ENCODE measurements at places on chromosomes 1 and 21.

DNA sequence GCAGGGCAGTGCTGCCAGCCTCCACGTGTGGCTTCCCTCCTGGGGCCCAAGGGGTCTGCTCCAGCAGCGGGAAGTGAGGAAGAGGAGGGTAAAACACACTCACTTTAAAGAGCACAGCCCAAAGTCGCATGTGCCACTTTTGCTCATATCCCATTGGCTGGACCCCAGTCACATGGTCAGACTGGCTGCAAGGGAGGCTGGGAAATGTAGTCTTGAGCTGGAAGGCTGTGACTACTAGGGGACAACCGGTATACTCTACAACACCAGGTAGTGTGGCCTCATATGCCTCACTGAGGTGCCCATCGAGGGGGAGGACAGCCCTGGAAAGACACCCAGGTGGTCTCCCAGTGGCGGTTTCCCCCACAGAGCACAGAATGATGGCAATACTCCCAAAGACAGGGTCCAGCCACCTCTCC lies 45.2 kb downstream of the CAMK2N1 start:
- peak; percentile 87 for DNase-seq

- peak; percentile 64 for DNase-seq
Observed at GRCh38 chr1:29706936-29707335, 470.6 kb downstream of the PTPRU start.

GRCh38 chr1:24167008-24167407 lies 20.1 kb downstream of the IFNLR1 start:
- DNase-seq = no peak

- peak; percentile 46 for DNase-seq
Observed at GRCh38 chr1:244654108-244655038, 1.4 kb downstream of the DESI2 start.

DNA sequence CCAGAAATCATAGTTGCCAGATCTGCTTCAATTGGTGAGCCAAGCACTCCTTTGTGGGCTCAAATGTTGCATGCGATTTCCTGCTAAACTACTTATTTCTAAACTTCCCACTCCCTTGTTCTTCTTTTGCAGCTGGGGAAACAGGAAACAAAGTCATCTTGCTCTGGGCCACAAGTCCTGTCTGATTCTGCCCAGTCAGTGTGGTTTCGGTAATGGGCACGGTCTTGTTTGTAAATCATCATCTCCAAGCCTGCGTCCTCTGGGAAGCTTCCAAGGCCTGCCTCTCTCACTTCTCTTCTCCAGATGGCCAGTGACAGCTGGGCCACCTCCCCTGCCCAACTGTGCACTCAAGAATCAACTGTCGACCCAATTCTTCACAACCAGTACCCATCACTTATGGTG lies 4.4 kb downstream of the S100A8 start:
- DNase-seq = no peak

DNA sequence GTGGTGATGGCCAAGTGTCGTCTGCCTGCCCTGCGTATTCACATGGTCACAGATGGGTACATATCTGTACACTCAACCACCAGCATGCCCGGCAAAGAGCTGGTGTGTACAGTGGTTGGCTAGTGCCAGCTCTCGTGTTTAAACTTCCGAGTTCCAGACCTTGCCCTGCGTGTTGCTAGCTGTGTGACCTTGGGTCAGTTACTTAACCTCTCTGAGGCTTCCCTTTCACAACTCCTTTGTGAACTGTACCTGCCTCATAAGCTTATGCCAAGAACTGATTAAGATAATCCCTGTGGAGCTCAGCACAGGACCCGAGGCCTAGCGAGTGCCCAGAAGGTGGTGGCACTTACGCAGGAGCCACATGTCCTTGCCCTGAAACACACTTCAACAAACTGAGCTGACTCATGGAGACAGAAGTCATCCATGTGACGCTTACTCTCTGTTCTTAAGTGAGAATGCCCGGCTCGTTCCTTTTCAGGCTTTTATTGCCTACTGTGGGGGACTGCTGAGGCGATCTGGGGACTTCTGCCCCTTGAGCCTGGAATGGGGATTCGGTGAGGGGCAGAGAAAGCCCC lies 55.4 kb downstream of the ALPL start:
- DNase-seq = no peak

GRCh38 chr1:178686407-178686806 lies 38.6 kb upstream of the RALGPS2 start:
- no peak for DNase-seq

DNA sequence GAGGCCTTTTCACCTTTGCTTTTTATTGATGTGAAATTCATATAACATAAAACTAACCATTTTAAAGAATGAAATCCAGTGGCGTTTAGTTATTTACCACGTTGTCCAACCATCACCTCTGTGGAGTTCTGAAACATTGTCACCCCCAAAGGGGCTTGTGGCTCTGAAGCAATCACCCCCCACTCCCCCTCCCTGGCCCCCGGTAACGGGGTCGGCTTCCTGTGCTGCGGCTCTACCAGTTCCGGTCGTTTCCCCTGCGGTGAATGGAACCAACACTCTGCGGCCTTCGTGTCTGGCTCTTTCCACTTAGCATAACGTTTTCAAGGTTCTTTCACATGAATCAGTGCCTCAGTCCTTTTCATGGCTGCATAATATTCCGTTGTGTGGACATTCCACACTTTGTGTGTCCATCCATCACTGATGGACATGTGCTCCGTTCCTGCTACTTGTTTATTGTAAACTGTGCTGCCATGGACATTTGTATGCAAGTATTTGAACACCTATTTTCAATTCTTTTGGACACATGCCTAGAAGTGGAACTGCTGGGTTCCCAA lies 1.8 kb upstream of the ISG15 start:
- no peak for DNase-seq

DNA sequence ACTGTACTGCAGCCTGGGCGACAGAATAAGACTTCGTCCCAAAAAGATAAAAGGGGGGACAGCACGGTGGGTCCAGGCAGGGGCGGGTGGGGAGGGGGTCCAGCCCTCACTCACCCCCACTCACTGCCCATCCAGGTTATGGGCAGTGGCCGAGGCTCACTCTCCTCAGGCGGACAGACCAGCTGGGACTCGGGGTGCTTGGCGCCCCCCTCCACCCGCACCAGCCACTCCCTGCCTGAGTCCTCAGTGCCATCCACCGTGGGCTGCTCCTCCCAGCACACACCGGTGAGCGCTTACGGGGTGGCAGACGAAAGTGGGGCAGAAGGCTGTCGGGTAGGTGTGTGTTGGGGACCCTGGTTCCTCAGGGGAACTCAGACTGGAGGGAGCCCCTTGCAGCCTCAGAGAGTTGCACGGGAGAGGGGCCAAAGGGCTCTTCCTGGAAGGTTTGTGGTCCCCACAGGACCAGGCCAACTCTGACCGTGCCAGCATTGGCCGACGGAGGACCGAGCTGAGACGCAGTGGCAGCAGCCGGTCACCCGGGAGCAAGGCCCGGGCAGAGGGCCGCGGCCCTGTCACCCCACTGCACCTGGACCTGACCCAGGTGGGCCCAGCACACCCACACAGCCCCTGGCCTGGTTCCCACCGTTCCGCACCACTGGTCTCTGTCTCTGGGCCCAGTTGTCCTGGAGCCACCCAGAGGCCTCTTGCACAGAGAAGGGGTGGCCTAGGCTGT lies 6.6 kb downstream of the PLEKHN1 start:
- DNase-seq = no peak

GRCh38 chr1:52633291-52633754 lies 355 bp downstream of the SHISAL2A start:
- no peak for DNase-seq

GRCh38 chr1:232904566-232904965 lies 45.8 kb upstream of the NTPCR start:
- DNase-seq = no peak

DNA sequence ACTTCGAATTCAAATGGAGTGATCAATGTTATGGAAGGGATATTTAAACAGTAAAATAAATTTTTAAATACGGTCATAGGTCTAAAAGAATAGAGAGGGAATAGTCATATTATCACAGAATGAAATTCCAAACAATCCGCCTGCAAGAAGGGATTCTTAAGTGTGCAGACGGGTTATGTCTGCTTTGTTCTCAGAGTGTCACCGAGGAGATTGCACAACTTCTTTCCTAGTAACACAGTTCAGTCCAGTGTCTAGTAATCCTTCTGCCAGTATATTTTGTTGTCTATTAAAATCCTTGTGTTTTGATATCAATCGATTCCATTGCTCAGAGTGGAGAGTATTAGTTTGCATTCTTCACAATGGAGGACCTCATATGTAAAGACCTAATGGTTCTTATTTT lies 48.4 kb downstream of the LRRC53 start:
- no peak for DNase-seq

GRCh38 chr1:226731257-226731893 lies 7.7 kb downstream of the ITPKB start:
- no peak for DNase-seq

- no peak for DNase-seq
Observed at GRCh38 chr21:31383770-31384169, 39.7 kb upstream of the TIAM1 start.

DNA sequence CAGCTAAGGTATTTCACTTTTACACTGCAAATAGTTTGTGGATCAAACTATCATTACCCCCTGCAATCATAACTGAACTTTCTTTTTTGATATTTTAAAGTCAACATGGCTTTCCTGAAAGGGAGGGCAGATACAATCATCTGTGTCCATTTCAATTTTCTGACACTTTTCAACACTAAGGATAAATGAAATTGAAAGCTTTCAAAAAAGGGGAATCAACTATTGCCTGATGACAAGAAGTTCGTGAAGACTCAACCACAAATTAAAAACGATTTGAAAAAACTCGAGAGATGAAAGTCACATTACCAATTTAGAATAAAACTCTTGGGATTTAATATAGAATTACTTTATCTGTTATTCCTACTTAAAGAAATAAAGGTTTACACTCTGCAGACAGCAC lies 11.7 kb downstream of the SRSF4 start:
- no peak for DNase-seq

DNA sequence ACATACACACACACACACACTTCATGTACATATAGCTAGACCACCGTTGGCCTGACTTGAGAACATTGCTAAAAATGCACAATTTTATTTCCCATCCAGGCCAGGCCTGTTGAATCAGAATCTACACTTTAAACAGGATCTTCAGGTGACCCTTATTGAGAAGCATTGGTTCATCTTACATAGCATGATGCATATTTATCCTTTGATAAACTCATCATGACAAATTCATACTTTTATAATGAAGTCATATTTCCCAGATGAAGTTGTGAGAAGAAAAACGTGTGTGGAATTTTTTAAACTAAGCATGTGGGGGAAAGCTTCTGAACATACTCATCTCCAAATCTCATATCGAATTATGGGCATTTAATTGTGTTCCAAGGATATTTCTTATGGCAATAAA lies 877.7 kb downstream of the MRPL39 start:
- no peak for DNase-seq

DNA sequence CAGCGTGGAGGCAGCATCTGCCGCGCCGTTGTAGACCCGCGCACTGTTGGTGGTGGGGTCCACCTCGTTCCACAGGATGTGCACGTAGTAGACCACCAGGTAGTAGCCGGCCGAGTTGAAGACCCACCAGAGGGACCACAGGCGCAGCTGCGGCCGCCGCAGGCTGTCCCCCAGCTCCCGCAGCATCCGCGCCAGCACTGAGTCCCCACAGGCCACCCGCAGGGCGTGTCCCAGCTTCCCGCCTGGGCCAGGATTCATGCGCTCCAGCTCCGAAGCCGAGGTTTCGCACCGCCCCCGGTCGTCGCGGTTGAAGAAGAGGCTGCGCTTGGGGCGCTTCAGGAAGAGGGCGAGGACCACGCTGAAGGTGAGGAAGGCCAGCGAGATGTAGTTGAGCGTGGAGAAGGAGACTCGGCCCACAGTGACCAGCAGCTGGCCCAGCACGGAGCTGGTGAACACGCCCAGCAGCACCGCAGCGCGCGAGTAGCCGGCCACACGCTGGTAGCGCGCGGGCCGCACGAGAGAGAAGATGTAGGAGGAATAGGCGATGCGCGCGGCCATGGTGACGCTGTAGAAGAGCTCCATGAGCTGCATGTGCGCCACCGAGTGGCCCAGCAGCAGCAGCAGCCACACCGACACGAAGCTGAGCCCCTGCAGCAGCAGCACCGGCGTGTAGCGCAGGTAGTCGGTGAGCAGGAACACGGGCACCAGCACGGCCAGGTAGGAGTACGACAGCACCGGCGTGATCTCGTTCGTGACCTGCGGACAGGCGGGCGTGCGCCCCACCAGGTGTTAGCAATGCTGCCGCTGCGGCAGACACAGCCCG lies 10.6 kb downstream of the SLC19A1 start:
- no peak for DNase-seq

DNA sequence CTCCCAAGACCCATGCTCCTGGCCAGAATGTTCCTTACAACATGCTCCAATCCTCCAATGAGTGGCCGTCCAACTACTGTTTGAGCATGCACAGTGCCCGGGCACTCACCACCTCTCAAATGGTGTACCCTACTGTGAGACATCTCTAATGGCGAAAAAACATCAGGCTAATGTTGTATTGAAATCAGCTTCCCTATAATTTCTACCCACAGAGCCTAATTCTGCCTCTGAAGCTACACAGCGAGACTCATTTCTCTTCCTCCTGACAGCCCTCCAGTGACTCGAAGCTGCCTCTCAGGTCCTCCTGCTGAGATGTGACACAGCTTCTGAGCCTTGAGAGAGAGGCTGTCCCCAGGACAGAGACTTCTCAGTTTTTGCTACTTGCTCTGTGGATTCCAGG lies 130.7 kb downstream of the FAM78B start:
- no peak for DNase-seq

DNA sequence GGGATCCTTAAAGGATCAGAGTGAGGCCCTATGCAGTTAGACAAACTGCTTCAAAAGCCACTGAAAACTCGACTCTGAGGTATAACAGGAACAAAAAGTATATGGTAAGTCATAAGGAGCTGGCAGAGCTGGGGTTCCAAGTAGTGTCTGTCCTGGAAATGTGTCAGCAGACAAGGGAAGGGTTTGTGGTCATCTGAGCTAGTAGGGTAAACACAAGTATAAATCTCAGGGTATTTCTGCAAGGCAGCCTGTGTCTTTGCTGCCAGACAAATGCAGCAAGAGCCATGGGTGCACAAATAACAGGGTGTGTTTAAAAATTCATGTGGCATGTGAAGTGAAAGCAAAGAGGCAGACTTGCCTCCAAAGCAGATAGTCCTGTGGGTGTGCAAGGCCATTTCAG lies 759.0 kb upstream of the ADAMTS5 start:
- no peak for DNase-seq

DNA sequence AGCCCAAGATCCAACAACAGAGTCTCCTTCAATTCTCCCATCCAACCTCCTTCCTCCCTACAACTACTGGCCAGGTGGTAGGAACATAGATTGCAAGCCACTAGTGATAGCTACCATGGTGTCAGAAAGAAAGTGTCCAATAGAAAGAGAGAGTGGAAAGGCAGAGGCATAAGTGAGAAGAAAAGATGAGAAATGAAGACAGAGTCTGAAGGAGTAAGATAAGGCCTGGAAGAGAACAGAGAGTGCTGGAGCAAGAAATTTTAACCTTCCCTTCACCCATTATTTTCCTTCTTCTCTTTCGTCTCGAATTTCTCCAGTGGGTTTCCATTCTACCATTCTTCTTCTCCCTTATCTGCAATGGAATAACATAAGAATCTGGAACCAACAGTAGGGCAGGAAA lies 57.9 kb downstream of the CDC42BPA start:
- DNase-seq = no peak

- DNase-seq = no peak
Observed at GRCh38 chr1:44024903-44025525, 6.2 kb downstream of the SLC6A9 start.

GRCh38 chr21:35578347-35578782 lies 482.0 kb downstream of the SETD4 start:
- DNase-seq = no peak

- DNase-seq = no peak
Observed at GRCh38 chr1:90712915-90713730, 4.0 kb downstream of the BARHL2 start.

GRCh38 chr1:63027176-63027575 lies 243.2 kb downstream of the ATG4C start:
- no peak for DNase-seq

GRCh38 chr21:44985441-44986401 lies 45.9 kb downstream of the SLX9 start:
- DNase-seq = no peak
